Activated CD4-positive, alpha-beta T cell treated with anti-CD3 and anti-CD28 coated beads, Interleukin-2, amount 10 ng/mL, durations not matched to agents 7 days and 5 days (primary cell): ENCODE measurements at places on chromosomes 13 and 19.

DNA sequence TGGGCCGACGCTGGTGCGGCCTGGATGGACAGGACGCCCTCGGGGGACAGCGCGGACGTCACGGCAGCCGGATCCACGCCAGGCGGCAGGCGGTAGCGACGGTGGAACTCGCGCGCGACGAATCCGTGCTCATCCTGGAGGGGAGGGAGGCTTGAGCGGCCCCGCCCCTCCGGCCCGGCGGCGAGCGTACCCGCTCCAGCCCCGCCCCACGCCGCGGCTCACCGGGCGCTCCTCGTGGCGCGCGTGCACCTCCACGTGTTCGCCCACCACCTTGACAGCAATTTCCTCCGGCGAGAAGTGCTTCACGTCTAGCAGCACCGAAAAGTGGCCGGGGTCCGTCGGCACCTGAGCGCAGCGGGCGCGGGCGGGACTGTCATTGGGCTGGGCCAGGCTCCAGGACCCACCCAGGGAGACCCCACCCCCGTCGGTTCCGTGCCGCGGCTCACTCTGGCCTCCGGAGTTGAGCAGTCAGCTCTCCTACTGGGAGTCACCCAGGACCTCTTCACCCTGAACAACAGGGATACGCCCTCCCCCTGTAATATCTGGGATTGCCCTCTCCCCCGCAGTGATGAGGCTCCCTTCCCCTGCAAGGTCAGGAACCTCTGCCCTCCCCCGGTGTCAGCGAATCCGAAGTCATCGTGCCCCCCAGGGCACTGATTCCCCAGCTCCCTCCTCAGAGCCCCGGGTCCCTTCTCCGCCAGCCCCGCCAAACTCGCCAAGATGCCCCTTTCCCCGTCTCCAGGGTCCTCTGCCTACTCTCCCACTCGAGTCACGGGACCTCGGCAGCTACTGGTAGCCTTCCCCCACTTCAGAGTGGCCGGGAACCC, 1.1 kb downstream of the HSPB6 start:
- DNase-seq = peak; percentile 46

DNA sequence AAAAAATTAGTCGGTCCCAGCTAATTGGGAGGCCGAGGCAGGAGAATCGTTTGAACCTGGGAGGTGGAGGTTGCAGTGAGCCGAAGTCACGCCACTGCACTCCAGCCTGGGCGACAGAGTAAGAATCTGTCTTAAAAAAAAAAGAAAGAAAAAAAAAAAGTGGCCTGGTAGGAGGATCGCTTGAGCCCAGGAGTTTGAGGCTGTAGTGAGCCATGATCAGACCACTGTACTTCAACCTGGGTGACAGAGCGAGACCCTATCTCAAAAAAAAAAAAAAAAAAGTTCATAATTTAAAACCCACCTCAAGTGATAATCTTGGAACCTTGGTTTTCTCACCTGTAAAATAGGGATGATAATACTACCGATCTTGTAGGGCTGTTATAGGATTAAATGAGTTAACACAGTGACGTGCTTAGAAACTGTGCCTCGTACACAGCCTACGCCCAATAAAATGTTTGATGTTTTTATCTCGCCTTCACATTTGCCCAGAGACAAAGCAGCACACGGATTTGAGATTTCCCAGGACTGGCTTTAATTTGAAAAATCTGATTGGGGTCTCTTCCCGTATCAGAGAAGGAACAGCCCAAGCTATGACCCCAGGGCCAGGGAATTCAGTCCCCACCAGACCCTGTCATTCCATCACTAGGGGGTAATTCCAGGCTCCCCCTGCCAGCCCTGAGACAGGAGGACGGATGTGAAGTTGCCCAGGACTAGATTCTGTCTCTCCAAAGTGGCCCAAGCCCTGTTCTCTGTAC, 3.6 kb downstream of the SERTAD1 start:
- no peak for DNase-seq

DNA sequence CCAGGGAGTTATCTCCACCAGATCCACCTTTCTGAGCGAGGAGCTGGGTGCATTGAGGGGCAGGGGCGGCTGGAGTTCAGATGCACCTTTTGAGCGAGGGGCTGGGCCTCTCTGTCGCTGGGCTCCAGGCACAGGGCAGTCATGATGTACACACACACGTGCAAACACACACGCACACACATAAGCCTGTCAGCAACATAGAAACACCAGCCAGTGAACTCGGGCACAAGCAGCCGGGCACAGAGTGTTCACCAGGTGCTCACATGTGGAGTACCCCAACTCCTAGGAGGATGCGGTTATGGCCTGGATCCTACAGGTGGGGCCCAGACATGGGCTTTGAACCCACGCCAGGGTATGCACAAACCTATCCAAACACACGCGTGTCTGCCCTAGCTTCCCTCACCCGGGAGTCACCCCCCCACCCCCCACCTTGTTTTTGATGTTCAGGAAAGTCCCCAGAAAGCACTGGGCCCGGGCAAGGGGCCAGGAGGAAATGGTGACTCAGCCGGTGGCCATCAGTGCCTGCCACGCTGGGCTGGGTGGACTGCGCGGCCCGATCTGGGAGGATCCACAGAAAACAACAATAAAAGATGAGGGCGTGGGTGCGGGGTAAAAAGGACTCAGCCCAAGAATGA, 13.3 kb downstream of the ARRDC2 start:
- DNase-seq = no peak

GRCh38 chr13:112003941-112004340, 63.0 kb upstream of the SOX1 start:
- DNase-seq = no peak

DNA sequence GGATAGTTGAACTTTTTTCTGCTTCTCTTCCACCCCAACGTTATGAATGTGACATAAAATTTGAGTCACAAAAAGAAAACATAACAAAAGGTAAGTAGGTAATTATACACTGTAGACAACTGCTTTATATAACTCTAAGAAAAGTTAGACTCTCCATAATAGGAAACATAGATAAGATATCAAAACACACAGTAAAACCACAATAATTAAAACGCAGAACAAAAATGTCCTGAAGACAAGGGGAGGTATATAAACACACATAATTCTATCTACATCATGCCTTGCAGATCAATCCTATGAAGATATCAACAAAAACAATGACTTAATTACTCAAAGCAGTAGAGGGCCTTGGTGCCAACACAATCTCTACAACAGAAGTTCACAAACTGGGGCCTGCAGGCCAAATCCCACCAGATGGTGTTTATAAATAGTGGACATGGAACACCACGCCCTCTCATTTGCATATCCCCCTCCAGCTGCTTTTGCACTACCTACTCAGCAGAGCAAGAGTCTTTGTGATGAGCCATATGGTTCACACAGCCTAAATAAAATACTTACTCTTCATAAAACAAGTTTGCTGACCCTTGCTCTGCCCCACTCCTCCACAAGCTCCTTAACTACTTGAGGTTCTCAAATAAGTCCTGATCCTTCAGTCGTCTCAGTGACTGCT, 254.7 kb downstream of the KLF12 start:
- no peak for DNase-seq

DNA sequence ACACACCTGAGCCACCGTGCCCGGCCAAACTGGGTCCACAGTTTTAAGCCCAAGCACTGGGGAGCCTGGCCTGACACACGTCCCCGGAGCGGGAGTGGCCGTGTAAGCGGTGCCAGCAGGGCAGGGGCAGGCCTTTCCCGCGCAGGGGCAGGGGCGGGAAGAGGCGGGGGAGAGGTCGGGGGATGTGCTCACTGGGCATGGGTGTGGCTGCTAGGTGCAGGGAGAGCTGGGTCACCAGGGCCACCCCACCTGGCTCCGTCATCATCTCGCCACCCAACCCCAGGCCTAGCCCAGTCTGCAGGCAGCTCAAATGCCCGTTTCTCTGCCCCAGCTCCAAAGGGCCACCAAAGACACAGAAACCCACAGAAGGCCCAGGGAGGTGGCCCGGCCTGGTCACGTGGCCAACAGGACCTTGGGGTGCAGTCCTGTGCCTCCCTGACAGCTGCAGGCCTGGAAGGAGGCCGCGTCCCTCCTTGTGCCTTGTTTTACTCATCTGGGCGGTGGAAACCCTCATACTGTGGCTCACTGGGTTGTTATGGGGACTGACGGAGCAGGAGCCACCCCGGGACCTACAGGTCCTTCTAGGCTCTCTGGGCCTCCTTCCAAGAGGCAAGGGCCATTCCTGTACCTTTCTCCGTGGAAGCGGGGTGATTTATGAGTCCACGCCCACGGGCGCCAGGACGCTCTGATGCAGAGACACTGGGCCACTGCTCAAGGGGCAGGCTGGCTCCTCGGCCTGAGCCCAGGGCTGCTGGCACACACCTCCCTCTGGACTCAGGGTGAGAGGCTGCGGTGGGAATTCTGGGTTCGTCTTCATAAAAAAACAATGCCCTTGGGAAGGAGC, 27.7 kb downstream of the MAP2K2 start:
- no peak for DNase-seq

- DNase-seq = no peak
Measured at GRCh38 chr13:100525453-100526317, 62.9 kb downstream of the GGACT start.

DNA sequence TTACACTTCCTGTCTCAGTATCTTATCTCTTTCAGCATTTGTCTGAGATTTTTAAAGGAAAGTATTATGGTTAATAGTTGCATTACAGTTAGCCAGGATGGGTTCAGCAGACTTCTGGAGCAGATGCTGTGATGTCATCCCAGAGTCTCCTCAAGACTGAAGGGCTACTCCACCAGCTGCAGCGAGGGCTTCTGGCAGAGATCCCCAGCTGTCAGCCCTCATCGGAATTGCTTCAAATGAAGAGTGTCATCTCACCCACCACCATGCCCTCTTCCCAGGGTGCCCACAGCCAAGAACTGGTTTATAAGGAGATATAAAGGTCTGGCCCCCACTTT, 84.4 kb downstream of the FAM216B start:
- DNase-seq = no peak

DNA sequence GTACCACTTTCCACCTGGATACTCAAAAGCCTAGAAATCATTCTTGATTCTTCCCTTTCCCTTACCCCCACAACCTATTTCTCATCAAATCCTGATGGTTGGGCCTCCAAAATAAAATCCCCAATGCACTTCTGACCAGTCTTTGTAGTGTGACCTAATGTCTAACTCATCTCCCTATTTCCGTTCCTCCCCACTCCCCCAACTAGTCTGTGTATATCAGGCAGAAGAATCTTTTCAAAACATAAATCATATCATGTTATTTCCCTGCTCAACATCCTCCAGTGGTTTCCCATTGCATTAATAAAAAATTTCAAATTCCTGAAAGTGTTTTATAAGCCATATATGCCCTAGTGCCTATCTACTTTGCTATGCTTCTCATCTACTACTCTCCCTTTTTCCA, 17.7 kb downstream of the CCDC122 start:
- DNase-seq = no peak

GRCh38 chr13:61252213-61252612, 163.4 kb downstream of the PCDH20 start:
- no peak for DNase-seq

GRCh38 chr13:110367620-110368019, 60.5 kb downstream of the COL4A2 start:
- no peak for DNase-seq

GRCh38 chr19:15584541-15585115, 30.4 kb upstream of the CYP4F8 start:
- peak; percentile 85 for DNase-seq

DNA sequence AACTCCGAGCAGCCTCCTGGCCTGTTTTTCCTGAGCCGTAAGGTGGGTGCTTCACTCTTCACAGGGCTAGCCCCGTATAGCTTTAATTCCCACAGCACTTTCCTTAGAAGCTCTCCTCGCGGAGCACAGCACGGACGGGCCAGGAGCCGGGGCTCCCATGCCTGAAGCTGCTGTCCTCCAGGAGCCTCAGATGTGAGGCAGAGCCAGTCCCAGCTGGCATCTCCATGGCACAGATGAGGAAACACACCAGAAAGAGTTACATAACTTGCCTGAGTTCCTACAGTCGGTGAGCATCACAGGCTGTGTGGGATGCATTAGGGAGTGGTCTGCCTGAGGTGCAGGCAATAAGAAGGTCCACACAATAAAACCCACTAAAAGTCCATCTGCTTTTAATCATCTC, 118.5 kb downstream of the ATP8A2 start:
- no peak for DNase-seq

- DNase-seq = peak; percentile 20
Measured at GRCh38 chr13:50915565-50915964, 6.0 kb downstream of the RNASEH2B start.

GRCh38 chr13:100039740-100040139, 49.2 kb upstream of the PCCA start:
- DNase-seq = no peak

DNA sequence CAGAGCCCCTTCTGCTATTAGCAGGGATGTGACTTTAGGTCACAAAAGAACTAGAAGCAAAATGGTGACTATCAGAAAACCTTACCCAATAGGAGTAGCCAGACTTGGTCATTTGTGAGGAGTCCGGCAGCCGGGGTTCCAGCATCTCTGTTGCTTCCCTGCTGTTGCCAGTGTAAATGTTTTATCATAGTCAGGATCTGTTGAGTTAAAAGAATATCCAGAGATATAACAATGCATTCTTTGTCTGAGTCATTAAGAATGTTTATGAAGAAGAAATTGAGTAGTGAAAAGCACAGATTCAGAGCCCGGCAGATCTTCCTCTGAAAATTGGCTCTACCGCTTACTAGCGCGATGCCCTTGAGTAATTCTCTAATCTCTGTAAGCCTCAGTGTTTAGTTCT, 84.2 kb downstream of the COL4A2 start:
- DNase-seq = no peak

DNA sequence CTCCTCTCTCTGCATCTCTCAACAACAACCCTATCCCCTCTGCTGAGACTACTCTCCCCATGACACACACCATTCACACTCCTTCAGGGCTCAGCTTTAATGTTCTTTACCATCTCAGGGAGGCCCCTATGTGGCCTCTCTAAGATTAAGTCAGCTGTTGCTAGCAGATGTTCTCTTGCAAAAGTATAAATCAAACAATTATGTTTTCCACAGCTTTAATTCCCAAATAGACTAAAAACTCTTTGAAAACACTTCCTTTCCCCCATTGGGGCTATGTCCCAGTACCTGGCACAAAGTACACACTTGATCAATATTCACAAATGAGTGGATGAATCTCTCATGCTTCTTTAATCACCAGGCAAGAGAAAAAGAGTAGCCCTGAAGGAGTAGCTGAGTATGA, 5.1 kb downstream of the PEG3 start:
- no peak for DNase-seq

DNA sequence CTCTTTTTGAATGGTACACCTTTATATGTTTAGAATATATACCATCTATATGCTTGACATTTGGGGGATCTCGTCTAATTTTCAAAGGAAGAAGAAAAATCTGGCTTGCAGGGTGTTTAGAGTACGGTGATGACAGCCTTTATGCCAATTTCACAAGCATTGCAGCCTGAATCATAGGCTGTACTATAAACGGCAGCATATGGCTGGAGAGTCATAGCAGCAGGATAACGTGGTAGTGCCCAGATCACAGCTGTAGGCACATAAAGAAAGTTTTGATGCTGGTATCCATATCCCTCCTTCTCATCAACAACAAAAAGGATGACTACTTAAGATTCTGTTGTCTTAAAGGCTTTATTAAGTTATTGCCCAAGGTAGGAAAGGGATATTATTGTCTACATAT, 253.0 kb downstream of the PCDH9 start:
- no peak for DNase-seq
